Foreskin keratinocyte (primary cell): ENCODE measurements at places on chromosomes 13 and 19. TPM values are rescaled to one million over a fixed set of nuclear protein-coding genes. Genes with fewer than 3 reads are reported as not detected.

The KLK13 gene
- polyA plus RNA-seq, result 0.12 and 0.36 TPM in 2 replicates

The SOHLH2 gene
- not detected in 2 replicates for polyA plus RNA-seq

The UBE2L5 gene
- not detected in 2 replicates for polyA plus RNA-seq

The RUBCNL gene
- 0.08 TPM in 1 of 2 replicates, not detected in the other for polyA plus RNA-seq

The TNFSF13B gene
- 0.09 and 0.13 TPM in 2 replicates for polyA plus RNA-seq

The SPC24 gene
- polyA plus RNA-seq, result 23.0 and 27.9 TPM in 2 replicates

DNA sequence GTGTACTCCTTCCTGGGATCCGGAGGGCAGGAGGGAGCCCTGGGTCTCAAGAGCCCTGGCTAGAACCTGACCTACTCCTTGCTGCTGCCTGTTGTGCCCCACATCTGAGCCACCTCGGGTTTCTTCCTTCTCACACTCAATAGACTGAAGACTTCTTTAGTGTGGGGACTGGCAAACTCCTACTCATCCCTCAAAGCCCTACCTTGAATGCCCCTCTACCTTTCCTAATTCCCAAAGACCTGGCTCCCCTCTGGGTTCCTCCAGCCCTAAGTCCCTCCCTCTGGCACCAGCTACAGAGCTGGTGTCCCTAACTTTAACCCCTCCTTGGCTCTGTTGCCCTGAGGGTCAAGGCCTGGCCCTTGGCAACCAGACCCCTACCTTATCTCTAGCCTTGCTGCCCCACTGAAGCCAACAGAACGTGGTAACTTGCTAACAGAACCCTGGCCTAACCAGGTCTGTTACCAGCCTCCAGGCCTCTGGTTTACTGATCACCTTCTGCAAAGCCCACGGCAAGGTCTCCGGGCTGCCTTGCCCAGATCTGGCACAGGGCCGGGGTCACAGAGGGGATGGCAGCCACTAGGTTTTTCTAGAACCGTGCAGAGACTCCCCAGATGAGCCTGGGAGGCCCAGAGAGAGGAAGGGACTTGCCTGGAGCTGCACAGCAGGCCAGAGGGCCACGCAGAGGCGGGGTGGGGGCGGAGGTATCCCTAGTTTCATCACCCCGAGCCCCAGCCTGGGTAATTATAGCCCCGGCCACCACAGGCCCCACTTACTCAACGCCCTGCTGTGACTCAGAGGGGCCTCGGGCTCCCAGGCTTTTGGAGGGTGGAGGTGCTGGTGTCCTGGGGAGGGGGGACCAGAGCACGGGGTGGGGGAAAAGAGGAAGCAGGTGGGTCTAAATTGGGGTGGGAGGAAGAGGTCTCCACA, 15.3 kb downstream of the ZBTB7A start:
- peak; percentile 73 for DNase-seq

DNA sequence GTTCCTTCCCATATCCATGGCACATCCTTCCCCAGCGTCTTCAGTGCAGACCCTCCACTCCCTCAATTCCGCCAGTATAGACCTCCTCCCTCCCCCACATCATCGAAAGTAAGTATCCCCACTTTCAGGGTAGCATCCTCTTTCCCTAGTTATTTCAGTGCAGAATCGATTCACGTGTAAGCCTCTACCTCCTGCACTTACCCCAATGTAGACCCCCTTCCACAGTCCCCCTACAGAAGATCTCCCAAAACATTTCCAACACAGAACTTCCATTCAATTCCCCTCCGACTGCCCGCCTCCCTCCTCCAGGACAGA, 664 bp downstream of the IRF3 start:
- no peak for DNase-seq

DNA sequence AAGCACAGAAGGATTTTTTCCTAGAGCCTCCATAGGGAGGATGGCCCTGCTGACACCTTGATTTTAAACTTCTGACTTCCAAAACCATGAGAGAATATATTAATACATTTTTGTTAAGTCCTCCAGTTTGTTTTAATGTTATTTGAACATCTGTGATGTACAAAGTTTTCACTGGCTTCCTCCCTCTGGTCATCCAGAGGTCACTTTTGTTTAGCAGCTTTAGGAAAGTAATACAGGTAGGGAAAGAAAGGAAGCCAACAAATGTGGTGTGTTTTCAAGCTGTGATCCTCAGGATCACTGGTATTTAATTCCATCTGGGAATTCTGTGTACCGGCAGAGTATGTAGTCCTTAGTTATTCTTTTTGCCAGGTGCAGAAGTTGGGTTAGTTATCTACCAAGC, 488.8 kb upstream of the ATXN8OS start:
- DNase-seq, result no peak

DNA sequence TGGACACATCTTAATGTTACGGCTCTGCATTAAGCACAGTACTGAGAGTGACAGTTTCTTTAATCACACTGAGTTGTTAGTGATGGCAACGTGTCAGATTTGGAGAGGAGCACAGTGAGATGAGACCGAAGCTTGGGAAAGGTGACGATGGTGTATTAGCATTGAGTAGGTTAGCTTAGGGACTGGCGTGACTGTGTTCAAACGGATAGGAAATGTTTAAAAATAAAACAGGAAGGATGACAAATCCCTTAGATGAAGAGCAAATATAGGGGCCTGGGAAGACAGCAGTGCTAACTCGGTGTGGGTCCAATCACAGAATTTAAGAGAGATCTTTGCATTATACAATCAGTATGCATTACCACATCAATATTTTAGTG, 384.3 kb downstream of the HS6ST3 start:
- DNase-seq, result no peak

DNA sequence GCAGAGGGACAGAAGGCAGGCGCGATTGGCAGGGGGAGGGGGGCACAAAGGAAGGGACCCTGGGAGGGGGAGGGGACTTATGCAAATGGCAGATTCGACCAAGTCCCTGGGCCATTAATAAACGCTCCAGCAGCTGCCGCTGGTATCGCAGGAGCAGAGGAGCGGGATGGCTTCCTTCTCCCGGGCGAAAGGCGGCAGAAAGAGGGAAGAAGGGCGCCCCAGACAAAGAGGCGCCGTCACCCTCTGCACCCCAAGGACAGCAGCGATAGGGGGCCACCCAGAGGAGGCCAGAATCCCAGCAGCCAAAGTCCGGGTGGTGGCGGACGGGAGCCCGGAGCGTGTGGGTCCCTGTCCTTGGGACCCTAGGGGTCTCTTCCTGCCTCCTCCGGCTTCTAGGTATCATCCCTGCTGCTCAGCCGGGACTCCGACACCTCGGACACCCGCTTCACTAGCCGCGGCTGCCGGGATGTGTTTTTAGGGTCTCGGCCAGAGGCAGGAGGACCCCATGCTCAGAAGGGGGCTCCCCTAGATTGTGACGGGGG, 1.9 kb downstream of the PTPRS start:
- no peak for DNase-seq

DNA sequence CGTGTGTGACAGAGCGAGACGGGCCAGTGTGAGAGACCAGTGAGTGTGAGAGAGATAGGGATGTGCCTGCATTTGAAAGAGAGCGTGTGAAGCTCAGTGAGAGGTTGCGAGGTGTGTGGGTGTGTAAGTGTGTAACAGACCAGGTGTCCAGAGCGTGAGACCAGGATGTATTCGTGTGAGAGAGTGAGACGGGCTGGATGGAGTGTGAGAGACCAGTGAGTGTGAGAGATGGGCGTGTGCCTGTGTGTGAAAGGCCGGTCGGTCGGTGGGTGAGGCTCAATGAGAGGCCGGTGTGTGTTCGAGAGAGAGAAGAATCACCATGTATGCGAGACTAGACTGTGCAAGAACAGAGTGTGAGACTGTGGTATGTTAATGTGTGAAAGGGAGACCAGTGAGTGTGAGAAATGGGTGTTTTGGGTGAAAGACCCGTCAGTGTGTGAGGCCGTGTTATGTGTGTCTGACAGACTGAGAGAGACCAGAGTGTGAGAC, 679 bp downstream of the ZNF471 start:
- DNase-seq, result peak; percentile 30

DNA sequence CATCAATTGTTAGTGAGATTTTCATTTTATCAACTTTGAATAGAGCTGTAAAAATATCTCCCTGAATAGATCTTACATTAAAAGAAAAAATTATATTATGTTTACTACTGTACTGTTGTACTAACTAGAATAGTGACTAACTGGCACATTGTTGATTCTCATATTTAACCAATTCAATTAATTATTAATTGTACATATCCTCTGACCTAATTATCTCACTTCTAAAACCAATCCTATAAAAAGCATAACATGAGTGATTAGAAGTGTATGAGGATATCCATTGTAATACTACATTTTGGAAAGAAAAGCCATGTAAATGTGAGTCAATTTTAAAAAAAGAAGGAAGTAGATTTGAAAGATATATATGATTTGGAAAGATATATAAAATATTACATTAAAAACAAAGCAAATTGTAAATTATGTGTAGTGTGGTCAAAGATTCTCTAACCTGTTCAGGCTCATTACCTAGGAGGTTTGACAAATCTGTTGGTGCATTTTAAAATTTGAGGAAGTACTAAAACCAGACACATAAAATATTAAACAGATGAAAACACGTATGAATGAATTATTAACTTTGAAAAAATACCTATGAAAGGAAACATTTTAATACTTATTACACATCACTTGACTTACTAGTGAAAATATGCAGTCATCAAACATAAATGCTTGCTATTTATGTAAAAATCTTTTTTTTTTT, 829.8 kb upstream of the SLC10A2 start:
- DNase-seq, result no peak

GRCh38 chr19:35468637-35469036, 20.6 kb downstream of the FFAR2 start:
- no peak for DNase-seq

DNA sequence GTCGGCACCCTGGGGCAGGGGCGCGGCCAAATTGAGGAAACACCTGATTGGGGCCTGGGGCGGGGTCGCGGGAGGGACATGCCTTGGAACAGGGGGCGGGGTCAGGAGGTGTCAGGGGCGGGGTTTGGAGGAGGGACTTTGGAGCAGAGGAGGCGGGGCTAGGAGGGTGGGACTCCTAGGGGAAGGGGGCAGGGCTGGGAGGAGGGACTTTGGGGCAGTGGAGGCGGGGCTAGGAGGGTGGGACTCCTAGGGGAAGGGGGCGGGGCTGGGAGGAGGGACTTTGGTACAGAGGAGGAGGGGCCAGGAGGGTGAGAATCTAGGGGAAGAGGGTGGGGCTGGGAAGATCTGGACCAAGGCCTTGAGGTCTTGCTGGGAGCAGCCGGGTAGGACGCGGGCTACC, 21.9 kb downstream of the GRIN2D start:
- DNase-seq, result peak; percentile 56

- DNase-seq, result no peak
These were observed 6.0 kb downstream of the SPACA6 start for GRCh38 chr19:51699170-51699569.

DNA sequence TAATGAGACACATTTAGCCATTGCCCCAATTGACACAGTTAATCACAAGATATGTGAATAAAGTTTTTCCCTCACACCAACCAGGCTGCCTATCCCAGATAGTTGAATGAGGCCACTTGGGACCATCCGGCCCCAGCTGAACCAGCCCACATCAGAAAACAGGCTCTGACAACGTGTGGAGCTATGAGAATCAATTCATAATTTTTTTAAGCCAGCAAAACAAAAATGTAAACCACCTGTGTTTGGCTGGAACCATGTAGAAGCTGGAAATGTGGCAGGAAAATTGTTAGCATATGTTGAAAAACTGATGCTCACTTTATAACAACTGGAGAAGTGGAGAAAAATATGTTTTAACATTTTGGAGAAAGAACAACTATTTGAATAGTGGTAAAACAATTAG, 1161.3 kb downstream of the SLITRK1 start:
- DNase-seq, result no peak

GRCh38 chr13:80555796-80556678, 215.1 kb upstream of the SPRY2 start:
- DNase-seq, result no peak

DNA sequence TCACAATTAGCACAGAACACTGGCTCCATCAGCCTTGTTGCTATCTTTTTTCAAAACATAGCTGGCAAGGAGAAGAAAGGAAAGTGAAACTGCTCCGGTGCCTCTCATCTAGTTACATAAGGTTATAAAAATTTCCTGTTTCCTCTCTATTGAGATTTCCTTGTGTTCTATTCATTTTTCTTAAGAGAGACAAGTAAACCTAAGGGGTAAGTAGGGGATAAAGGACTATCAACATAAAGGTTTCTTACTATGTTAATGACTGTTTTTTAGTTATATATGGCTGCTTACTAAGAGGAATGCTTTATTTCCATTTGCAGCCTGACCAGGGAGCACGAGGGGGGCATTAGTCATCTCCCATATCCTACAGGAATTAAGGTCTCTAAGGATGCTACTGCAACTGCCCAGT, 73.2 kb upstream of the MLNR start:
- peak; percentile 17 for DNase-seq

- DNase-seq, result no peak
These were observed 14.4 kb downstream of the MICOS13 start for GRCh38 chr19:5665781-5666513.

GRCh38 chr19:27901078-27901477, 1311.9 kb downstream of the UQCRFS1 start:
- no peak for DNase-seq

DNA sequence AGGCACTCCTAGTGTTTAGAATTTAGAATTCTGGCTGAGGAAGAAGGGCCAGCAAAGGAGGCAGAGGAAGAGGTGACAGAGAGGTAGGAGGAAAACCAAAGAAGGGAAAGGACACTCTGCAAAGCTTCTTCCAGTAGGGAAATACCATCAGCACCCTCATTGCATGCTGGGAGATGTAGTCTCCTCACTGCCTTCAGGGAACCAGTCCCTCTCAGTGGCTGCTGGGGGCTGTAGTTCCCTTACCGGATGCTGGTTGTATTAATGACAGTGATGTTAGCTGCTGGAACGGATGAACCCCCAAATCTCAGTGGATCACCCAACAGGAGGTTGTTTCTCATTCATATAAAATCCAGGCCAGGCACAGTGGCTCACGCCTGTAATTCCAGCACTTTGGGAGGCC, 10.1 kb downstream of the GRIN2D start:
- DNase-seq, result peak; percentile 55

- no peak for DNase-seq
These were observed 21.0 kb downstream of the SMIM24 start for GRCh38 chr19:3459089-3459881.

- no peak for DNase-seq
These were observed 1533.3 kb upstream of the SPRY2 start for GRCh38 chr13:81874253-81874652.

- DNase-seq, result no peak
These were observed 452.6 kb downstream of the DIAPH3 start for GRCh38 chr13:59710996-59711701.

DNA sequence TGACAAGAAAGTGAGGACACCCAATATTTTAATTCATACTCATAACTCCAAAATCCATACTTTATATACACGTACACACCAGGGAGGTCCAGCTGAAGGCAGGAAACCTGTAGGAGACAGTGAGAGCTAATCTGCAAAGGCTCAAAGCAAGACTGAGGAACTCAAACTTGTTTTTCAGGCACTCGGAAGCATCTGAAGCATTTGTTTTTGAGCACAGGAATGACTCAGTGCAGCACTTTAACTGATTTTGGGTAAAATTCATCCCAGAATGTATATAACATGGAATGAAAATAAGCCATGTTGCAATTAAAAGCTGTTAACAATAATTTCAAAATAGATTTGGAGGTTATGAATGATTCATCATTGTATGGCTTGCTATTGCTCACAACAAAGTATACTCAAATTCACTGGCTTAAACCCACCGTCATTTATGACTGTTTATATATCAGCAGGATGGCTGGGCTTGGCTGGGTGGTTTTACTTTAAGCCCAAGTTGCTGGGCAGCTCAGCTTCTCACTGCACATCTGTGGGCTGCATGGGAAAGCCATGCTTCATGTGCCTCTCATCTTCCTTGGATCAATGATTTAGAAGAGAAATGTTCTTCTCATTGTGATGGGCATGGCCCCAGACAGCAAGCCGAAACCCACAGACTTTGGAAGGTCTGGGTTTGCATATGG, 177.0 kb downstream of the RFC3 start:
- no peak for DNase-seq
